ENCODE measurements at places on chromosomes 3 and 15.
A peak's percentile ranks its signal among the peaks of the same experiment; 100 is the strongest.

GRCh38 chr15:81302701-81303109 lies 21.2 kb downstream of the STARD5 start:
- no peak for DNase-seq

DNA sequence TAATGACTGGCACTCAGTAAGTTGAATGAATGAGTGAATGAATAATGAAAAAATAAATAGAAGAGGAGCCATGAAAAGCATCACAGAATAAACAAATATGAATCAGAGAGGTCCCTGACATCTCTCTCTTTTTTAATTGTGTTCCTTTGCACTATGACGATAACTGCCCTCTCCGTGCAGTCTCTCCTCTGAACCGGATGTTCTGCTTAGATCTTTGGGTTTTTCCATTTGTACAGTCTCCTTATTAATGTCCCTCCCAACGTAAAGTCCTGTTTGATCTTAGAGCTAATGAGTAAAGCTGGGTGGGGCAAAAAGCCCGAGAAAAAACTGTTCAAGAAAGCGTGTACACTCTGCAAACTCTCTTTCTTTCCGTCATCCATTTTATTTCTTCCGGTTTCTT lies 28.3 kb upstream of the BHLHE40 start:
- DNase-seq, result no peak

DNA sequence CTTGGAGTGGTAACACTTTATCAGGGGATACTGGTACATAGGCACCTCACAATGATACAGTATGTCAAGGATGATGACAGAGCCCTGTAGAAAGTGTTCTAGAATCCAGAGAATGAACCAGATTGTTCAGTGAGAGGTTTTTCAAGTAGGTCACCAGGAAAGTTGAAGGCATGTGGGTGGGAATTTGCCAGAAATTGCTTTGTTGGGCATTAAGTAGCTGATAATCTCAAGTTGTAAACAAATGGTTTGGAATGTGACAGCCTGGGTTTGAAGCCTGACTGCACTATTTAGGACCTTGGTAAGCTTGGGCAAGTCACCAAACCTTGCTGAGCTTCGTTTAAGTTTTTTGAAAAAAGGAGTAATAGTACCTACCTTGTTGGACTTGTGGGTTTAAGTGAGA lies 12.5 kb downstream of the SLC35G2 start:
- DNase-seq, result no peak

DNA sequence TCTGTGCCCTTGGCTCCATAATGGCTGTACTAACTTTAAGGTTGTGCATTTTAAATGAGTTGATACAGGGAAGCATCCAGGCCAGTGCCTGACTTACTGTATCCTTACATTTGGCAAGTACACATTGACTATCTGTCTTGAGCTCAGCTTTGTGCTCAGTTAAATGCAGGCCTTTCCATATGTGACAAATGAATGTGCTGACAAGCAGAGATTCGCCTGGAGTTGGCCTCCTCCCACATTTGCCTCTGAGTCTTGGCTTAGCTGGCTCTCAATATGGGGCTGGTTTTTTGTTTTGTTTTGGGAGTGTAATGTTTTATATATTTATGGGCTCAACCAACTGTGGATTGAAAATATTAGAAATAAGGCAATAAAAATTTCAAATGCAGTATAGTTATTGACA lies 29.7 kb downstream of the TRIM71 start:
- no peak for DNase-seq

- no peak for DNase-seq
Measured at GRCh38 chr3:110625201-110625747, 446.3 kb upstream of the NECTIN3 start.

DNA sequence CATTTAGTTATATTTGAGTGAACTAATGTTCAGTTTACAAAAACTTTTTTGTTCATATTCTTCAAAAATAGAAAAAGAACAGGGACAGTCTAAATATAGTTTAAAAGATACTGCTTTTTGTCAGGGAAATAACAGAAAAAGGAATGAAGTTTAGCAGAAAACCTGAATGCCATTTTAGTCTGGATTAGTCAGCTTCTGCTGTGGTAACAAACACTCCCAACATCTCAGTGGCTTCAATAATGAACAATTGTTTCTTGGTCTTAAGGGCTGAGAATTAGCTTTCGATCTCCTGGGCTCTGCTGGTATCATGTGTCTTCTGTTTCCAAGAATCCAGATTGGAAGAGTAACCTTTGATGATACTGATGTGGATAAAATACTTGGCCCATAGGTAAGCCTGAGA lies 12.4 kb upstream of the USP13 start:
- no peak for DNase-seq

GRCh38 chr3:177196008-177196455 lies 1.2 kb downstream of the TBL1XR1 start:
- no peak for DNase-seq

- DNase-seq, result no peak
Measured at GRCh38 chr3:172236771-172237742, 197.7 kb downstream of the FNDC3B start.

DNA sequence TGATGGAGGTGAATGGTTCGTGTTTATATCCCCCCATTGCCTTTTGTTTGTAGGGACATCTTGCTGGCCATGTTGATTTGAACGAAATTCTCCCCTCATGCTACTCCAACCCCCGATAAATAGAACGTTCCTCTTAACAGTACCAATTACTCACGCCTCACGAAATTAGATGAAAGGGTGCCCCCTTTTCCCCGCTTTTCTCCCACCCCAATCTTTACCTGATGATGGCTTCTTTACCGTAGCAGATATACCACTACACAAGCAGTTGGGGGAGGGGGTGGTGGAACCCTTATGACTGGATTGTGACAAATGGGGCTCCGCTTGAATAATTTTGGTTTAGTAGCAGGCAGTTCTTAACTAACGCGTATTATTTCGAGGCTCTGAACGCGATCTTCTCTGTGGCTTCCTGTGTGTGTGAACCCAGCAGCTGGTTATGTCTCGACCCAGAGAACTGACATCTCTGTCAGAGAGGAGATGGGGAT lies 1.1 kb downstream of the PIAS1 start:
- peak; percentile 26 for DNase-seq

- no peak for DNase-seq
Measured at GRCh38 chr3:119700920-119701734, 1.7 kb upstream of the CFAP91 start.

- no peak for DNase-seq
Measured at GRCh38 chr3:11660242-11660641, 16.5 kb upstream of the VGLL4 start.

DNA sequence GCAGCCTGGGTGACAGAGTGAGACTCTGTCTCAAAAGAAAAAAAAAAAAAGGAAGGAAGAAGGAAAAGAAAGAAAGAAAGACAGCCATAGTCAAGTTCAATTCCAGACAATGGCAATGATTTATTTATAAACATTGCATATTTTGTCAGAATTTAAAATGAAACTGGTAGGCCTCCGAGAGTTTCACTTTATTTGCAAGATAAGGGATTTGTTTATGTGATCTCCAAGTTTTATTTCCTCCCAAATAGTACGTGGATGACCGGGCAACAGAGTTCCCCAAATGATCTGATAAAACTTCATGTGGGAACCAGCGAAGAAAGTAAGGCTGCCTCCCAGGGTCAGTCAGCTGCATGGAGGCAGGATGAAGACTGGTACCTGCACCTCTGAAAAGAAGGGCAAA lies 28.6 kb upstream of the MOBP start:
- no peak for DNase-seq

GRCh38 chr3:151788401-151788800 lies 25.5 kb upstream of the AADAC start:
- no peak for DNase-seq

GRCh38 chr3:21331857-21332256 lies 419.2 kb downstream of the ZNF385D start:
- DNase-seq, result no peak
